Stimulated activated CD8-positive, alpha-beta memory T cell treated with anti-CD3 and anti-CD28 coated beads, Interleukin-4, amount 100 ng/mL, for 4 hours (primary cell): ENCODE measurements at places on chromosomes 4 and X.

GRCh38 chr4:5707778-5708448, 446 bp downstream of the EVC2 start:
- DNase-seq: no peak

DNA sequence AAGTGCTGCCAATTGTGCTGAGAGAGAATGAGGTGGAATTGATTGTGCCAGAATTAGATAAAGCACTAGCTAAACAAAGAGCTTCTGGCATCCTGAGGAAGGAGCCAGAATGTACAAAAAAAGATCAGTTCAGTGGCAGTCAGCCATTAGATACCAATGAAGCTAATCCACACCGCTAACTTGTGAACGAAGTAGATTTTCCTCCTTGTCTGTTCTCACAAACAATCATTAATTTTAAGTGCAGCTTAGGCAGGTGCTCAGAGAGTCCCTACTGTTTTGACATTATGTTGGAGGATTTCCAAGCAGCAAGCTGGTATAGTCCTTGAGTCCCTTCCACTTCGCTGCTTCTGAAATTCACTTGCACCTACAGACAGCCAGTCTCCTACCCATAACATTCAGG, 617.4 kb downstream of the CENPC start:
- no peak for DNase-seq

DNA sequence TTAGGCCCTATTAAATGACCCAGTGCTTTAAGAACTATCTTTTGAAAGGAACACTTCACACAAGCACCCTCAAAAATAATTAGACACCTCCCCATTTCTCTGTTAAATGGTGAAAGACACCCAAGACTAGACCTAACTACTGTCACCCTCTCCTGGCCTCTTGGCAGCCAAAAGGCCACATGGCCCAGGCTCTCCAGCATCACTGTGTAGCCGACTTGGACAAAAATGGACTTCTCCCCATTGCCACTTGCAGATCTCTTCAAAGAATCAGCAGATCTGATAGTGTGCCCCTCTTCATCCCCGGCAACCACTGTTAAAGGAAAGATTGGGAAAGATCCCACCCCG, 2.0 kb downstream of the MID1IP1 start:
- DNase-seq: no peak

- no peak for DNase-seq
Observed at GRCh38 chrX:43633081-43633480, 23.0 kb upstream of the MAOA start.

- DNase-seq: no peak
Observed at GRCh38 chr4:73181231-73181630, 77.4 kb downstream of the ANKRD17 start.

DNA sequence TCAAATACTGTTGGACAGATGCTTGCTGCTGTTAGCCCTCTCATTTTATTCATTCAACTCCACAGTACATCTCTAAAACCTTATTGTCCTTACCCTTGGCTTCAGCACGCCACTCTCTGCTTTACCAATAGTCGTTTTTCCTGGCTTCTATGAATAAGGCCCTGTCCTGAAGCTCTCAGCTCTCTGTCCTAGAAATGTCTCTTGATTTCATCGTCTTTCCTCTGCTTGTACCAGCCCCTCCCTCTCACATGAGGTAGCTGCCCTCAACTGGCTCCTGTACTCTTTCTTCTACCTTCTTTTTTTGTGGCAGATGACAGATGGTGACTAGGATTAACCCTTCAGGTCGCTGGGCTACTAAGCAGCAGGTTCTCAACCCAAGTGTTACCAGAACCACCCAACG, 11.4 kb downstream of the ADGRA3 start:
- no peak for DNase-seq

DNA sequence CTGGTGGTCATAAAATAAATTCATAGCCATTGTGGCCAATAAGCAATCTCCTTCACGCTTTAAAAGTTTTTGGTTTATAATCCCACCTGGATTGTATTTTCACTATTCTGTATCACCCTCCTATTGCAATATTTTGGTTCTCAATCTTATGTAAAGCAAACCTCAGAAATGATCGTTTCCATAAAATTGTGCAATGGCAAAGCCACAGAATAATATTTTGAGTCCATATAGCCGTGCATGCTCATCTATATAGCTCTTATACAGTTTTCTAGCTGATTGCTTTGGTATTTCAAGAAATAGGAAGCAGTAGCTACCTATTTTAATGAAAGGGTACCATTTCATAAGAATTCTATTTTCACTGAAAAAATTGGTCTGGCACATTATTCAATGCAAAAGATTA, 10.0 kb upstream of the HAND2 start:
- no peak for DNase-seq

- DNase-seq: no peak
Observed at GRCh38 chr4:97134456-97134855, 1008.8 kb downstream of the STPG2 start.

DNA sequence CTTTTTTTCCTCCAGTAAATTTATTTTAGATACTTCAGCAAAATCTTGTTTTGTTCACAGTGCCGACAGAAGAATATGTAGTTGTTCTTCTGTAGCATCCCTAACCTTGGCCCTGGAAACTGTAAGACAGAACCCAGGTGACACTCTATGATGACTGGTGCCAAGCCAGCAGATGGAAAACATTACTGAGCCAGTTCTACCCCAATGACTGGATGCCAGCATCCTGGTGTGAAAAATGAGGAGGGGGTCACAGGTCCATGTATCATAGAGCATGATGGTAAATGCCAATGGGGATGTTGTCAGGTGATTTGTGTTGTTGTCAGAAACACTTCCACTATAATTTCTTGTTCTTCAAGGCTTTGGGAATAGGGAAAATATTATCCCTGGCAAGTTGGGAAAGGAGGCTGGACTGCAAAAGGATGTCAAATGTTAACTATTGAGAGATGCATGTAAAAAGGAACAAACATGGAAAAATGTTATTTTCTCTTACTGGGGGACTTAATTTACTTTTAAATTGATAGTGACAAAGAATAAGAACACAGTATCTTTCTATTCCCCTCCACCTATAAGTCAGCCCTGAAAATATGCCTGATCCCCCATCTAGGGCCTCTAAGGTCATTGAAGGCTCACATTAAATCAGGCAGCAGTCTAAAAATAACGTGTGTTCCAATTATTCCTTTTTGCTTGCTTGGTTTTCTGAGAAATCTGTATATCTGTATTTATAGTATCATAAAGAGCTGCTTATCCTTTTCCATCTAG, 159.8 kb downstream of the RASL11B start:
- DNase-seq: no peak
